ENCODE measurements at places on chromosomes 5 and 9. TPM values are rescaled to one million over a fixed set of nuclear protein-coding genes. Genes with fewer than 3 reads are reported as not detected.

The IFNA2 gene
- not detected for total RNA-seq

The CDH6 gene
- 0.13 TPM for total RNA-seq

The SCGB3A2 gene
- total RNA-seq, result not detected

The SLF1 gene
- 13.7 TPM for total RNA-seq

The MARCOL gene
- total RNA-seq, result not detected

The PTPN3 gene
- 0.50 TPM for total RNA-seq

The SCAI gene
- 12.2 TPM for total RNA-seq

The CD14 gene
- 0.40 TPM for total RNA-seq

The F2R gene
- 213 TPM for total RNA-seq

The TAS2R1 gene
- total RNA-seq, result not detected

The TNFSF15 gene
- total RNA-seq, result 0.50 TPM

The NTNG2 gene
- 0.13 TPM for total RNA-seq

The NOL8 gene
- 45.9 TPM for total RNA-seq

The PRDM9 gene
- not detected for total RNA-seq

The PCDHGC4 gene
- 1.3 TPM for total RNA-seq

The RANBP17 gene
- 8.0 TPM for total RNA-seq

The GARIN3 gene
- total RNA-seq, result not detected

The LCN6 gene
- total RNA-seq, result not detected

The SNCB gene
- 0.27 TPM for total RNA-seq

The SGCD gene
- under 0.01 TPM for total RNA-seq

The BHMT2 gene
- 0.22 TPM for total RNA-seq

The GPR21 gene
- total RNA-seq, result 1.8 TPM

The NSMF gene
- total RNA-seq, result 44.0 TPM

The FBXL7 gene
- 14.4 TPM for total RNA-seq

The PRSS3 gene
- 24.4 TPM for total RNA-seq

The ADRB2 gene
- total RNA-seq, result 4.1 TPM

The TUSC1 gene
- 10.1 TPM for total RNA-seq

The SEC16A gene
- total RNA-seq, result 57.2 TPM
